ENCODE measurements at places on chromosomes 11 and 22.

GRCh38 chr11:94746721-94747120 lies 21.4 kb upstream of the AMOTL1 start:
- DNase-seq, result no peak
- H3K36me3 ChIP-seq, result no peaks in the 10 kb centered on the region
- no peaks in the 10 kb centered on the region for H3K4me1 ChIP-seq

DNA sequence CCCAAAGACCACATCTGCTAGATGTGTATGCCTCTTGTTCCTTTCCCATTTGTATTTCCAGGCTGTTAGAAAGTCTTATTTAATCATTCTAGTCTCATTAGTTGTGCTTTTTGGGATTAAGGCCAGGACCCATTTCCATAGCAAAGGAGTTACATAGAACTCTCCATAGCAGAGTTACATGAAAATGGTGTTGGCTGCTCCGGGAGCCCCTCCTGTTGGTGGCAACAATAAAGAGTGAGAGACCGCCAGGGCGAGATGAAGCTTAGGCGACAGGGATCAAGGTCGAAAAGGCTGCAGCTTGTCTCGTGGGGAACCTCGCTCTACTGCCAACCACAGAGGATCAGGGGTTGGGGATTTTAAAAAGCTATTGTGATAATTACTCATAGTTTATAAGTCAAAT lies 58.3 kb downstream of the GRIK4 start:
- H3K4me1 ChIP-seq, result peaks cover 8% of the 10 kb centered on the region
- peaks cover 8% of the 10 kb centered on the region for H3K27me3 ChIP-seq
- peak; percentile 7 for DNase-seq
- H3K4me3 ChIP-seq, result no peak overlapping the region

DNA sequence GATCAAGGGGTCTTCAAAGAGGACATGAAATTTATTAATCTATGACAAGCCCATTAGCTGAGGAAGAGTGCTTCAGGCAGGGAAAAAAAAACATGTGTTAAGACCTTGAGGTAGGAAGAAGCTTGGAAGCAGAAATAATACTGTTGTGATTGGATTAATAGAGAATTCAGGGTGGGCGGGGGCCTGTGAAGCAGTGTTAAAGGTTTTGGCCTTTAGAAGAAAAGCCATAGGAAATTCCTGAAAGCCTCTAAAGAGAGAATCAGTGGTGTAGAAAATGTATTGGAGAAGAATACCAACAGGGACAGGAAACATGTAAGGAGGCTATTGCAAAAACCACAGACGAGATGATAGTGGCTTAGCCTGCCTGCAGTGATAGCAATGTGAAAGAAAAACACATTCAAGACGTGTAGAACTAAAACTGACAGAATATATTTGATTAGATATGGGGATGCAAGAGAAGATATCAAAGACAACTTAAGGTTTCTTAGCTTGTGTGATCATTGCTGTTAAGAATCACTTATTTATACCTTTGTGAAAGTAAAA lies 404.4 kb upstream of the ANO3 start:
- H3K27me3 ChIP-seq, result no peaks in the 10 kb centered on the region
- H3K36me3 ChIP-seq, result no peaks in the 10 kb centered on the region
- H3K27ac ChIP-seq, result no peak overlapping the region
- H3K4me1 ChIP-seq, result no peaks in the 10 kb centered on the region
- no peak overlapping the region for H3K4me3 ChIP-seq

GRCh38 chr22:37806409-37807333 lies 1.1 kb upstream of the GCAT start:
- DNase-seq, result peak; percentile 34
- no peaks in the 10 kb centered on the region for H3K36me3 ChIP-seq
- H3K27ac ChIP-seq, result peak overlapping the region; percentile 77
- peak overlapping the region; percentile 78 for H3K4me3 ChIP-seq
- H3K4me1 ChIP-seq, result peaks cover 33% of the 10 kb centered on the region
- no peaks in the 10 kb centered on the region for H3K27me3 ChIP-seq

DNA sequence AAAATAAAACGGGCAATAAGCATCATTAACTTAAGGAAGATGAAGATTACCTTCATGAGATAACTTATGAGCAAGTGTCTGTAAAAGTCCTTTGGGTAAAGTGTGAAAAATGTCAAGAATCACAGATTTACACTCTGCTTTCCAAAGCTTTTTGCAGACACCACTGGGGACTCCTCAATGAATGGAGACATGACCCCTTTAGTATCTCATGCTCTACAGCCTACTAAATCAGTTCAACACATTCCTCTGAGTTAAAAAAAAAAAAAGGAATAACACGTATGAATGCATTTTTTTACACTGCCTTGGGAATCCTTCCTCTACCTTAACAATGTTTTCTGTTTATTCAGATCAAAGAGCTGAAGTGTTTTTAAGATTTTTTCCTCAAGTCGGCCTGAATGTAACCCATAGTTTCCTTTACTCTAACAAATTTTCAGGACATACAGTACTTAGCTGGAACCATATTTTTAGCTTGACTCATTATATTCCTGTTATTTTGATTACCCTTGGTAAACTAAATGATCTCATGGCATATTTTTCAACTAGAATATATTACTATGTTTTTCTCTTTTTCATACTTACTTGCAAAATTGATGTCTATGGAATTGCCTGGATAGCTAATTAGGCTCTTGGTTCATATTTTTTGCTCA lies 25.9 kb upstream of the RAB30 start:
- H3K36me3 ChIP-seq, result no peaks in the 10 kb centered on the region
- H3K27ac ChIP-seq, result no peak overlapping the region

DNA sequence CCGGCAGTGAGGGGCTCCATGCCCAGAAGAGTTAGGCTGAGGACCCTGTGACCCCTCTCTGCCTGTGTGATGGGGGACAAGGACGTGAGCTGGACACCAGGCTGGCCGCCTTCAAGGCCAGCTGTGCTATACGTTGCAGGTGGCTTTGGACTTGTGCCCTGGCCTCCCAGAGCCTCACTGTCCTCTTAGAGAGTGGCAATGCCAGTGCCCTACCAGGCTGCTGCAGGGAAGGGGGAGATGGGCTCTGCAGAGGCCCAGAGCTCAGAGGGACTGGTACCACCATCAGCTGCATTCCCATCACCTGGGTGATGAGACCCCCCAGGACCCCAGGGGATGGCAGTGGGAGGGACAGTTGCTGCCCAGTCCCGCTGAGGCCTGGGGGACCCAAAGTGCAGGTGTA lies 90.4 kb upstream of the SHISAL1 start:
- no peak for DNase-seq
- no peaks in the 10 kb centered on the region for H3K4me1 ChIP-seq
- H3K4me3 ChIP-seq, result no peak overlapping the region
- H3K27ac ChIP-seq, result no peak overlapping the region

- peaks cover 28% of the 10 kb centered on the region for H3K4me1 ChIP-seq
- no peak overlapping the region for H3K27ac ChIP-seq
- DNase-seq, result no peak
- H3K36me3 ChIP-seq, result peaks cover 19% of the 10 kb centered on the region
- no peak overlapping the region for H3K4me3 ChIP-seq
- no peaks in the 10 kb centered on the region for H3K27me3 ChIP-seq
These were observed 4.2 kb downstream of the CHORDC1 start for GRCh38 chr11:90218606-90219005.
